ENCODE measurements at places on chromosomes 12 and 14.

- no peak for DNase-seq
Observed at GRCh38 chr12:107328442-107329133, 235.2 kb upstream of the CRY1 start.

- DNase-seq, result no peak
Observed at GRCh38 chr12:95298916-95299315, 81.3 kb downstream of the VEZT start.

DNA sequence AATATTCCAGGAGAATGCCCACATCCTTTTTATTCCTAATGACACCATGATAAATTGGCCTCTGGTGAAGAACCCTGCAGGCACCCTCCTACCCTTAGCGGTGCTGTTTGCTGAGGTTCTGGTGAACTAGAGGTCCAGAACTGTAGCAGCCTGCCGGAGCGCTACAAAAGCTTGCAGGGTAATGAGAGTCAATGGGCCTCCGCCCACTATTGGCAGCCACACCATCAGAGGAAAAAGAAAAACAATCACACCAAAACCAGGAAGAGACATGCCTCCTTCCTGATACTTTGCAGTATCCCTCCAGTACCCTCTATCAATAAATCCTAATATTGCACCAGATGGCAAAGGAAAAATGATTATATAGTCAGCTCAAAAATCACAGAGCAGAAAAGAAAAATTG is 142.9 kb downstream of the SPTSSA start:
- no peak for DNase-seq

DNA sequence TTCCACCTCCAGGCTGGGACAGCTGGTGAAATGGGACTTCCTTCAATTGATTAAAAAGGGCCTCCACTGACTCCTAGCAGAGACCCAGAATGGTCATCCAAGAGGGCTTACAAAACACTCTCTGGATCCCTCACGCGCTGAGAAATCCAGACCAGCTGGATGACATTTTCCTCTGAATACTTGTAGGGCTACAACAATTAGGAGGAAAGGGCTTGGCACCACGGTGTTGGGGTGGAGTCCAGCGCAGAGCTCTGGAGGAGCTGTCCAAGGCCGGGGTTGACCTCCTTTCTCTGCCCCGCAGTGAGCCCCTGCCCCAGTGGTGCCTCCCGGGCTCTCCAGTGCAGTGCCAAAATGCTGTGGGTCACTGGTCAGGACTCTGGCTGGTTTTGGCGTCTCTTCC is 189.0 kb upstream of the CCND2 start:
- no peak for DNase-seq

GRCh38 chr12:52699960-52700359 is 3.4 kb downstream of the KRT77 start:
- DNase-seq, result no peak

DNA sequence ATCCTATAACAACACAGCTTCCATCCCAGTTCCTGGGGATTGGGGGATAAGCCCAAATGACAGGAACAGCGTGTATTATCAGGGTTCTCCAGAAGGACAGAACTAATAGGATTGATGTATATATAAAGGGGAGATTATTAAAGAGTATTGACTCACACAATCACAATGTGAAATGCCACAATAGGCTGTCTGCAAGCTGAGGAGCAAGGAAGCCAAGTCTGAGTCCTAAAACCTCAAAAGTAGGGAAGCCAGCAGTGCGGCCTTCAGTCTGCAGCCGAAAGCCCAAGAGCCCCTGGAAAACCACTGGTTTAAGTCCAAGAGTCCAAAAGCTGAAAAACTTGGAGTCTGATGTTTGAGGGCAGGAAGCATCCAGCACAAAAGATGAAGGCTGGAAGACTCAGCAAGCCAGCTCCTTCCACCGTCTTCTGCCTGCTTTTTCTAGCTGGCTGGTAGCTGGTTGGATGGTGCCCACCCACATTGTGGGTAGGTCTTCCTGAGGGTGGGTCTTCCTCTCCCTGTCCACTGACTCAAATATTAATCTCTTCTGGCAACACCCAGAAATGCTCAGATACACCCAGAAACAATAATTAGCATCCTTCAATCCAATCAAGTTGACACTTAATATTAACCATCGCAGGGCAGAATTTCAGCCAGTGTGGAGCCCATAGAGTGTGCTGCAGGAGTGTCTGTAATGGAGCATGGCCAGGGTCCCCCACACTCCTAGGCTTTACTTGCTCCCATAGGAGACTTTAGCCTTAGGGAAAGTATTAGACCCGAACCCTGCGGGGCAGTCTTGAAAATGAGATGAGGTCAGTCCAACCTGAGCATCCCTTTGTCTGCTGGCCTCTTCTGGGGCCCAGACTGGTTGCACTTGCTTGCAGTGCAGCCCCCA is 111.1 kb downstream of the SINHCAF start:
- DNase-seq, result no peak

- no peak for DNase-seq
Observed at GRCh38 chr14:29823816-29824215, 103.8 kb downstream of the PRKD1 start.

DNA sequence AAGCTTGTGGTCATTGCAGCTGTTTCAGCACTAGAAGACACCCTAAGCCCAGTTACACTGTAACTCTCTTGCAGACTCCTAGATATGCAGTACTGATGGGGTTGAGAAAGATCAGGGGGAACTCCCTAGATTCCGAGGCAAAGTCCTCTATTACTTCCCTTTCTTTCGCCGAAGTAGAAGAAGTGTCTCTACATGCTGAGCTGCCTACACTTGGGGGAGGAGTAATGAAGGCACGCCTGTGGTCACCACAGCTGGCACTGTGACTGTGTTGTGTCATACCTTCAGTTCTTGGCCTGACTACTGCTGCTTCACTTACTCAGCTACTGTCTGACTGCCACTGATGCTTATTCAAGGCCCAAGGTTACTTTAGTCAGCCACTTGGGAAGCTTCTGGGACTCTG is 35.1 kb upstream of the RPL10L start:
- DNase-seq, result no peak
